ENCODE measurements at places on chromosomes 3 and 15. TPM values are rescaled to one million over a fixed set of nuclear protein-coding genes. Genes with fewer than 3 reads are reported as not detected.

ECE2 gene
- total RNA-seq, result not detected

C3orf33 gene
- 4.7 TPM for total RNA-seq

- no peak for DNase-seq
Observed at GRCh38 chr3:25888892-25889524, 99.1 kb downstream of the OXSM start.

- DNase-seq, result no peak
Observed at GRCh38 chr15:100998630-100999029, 79.5 kb downstream of the LRRK1 start.

ABHD5 gene
- 45.1 TPM for total RNA-seq

UACA gene
- total RNA-seq, result 158 TPM

DNA sequence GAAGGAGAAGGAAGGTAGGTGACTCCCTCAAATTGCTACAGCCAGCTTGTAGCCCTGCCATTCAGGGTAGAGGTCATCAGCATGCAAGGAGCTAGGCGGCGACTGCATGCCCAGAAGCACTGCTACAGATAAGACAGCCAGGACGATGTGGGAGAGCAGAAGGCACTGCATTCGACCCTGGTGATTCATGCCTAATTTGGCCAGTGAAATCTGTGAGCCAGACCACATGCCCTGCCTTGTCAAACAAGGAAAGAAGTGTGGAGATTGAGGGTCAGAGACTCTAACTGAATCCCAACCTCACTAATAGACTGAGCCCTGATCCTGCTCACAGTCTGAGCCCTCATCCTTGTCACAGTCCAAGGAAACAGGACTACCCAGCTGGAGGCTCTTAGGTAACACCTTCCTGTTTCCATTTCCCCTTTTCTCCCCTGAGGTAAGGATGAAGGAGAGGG lies 86.6 kb downstream of the LINGO1 start:
- DNase-seq, result peak; percentile 99

DNA sequence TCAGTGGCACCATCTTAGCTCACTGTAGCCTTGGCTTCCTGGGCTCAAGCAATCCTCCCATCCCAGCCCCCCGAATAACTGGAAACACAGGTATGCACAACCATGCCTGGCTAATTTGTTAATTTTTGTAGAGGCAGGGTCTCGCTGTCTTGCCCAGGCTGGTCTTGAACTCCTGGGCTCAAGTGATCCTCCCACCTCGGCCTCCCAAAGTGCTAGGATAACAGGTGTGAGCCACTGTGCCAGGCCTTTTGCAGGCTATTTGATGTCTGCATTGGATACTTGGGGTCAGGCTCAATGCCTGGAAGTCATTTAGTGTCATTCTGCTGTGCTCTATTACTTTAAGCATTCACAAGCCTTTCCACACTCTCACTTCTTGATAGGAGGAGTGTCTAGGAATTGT lies 17.6 kb downstream of the LIMD1 start:
- no peak for DNase-seq

DNA sequence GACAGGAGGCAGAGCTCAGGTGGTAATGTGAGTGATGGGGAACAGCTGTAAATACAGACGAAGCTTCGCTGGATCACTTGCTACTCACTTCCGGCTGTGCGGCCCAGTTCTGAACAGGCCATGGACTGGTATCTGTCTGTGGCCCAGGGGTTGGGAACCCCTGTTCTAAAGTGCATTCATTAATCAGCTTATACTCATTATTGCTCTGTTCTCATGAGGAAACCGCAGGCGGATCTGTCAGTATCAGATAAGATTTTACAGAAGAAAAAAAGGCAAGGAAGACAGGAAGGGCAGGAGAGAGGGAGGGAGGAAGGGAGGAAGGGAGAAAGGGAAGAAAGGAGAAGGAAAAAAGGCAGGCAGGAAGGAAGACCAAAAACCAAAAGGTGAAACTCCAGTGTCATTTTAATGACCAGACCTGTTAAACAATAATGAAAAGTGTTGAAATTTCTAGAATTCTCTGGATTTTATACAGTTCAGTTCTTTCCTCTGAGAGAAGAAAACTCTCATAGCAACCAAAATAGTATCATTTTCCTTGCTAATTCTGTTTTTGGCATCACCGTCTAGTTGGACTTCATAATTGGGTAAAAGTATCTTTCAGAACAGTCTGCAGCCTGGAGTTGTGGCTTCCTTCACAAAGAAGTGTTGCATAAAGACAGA lies 128.0 kb upstream of the PROK2 start:
- no peak for DNase-seq

DNA sequence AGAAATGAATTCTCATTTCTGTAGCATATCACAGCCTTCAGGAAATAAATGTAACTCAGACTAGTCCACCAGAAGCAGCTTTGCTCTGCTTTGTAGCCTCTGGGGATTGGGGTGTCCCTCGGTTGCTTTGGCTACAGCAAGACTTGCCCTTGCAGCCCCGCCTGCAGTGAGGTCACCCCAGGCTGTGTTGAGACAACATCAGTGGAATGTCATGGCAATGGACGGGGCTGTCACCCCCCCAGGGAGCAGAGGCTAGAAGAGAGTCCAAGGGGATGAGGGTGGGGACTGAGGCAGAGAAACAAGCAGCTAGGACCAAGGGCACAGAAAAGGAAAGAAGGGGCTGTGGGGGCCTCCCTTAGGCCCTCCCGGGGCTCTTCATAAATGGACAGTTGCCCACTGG lies 854 bp downstream of the CLEC3B start:
- DNase-seq, result peak; percentile 93

All from osteoblast (primary cell).